ENCODE measurements at places on chromosomes 1 and 21.

DNA sequence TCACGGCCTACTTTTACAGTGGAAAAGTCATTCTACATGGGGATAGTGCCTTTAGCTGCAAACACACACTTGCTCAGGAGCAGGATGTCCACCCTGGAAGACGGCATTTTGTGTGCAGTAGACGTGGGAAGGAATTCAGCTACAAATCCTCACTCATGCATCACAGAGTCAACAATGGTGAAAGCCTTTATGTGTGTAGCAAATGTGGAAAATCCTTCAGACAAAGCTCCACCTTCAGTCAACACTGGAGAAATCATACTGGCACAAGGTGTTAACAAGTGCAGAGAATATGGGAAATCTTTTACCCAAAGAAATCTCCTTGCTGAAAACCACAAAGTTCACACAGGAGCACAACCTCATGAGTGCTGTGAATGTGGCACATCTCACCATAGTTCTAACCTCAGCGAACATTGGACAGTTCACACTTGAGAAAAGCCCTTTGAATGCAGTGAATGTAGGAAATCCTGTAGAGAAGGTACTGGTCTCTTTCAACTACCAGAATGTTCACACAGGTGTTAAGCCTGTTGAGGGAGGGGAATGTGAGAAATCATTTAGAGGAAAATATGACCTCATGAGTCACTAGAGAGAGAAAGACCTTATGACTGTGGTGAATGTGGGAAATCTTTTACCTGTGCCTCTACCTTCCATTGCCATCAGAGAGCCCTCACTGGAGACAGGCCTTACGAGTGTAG is 101.8 kb downstream of the PTGS2 start:
- DNase-seq, result no peak

DNA sequence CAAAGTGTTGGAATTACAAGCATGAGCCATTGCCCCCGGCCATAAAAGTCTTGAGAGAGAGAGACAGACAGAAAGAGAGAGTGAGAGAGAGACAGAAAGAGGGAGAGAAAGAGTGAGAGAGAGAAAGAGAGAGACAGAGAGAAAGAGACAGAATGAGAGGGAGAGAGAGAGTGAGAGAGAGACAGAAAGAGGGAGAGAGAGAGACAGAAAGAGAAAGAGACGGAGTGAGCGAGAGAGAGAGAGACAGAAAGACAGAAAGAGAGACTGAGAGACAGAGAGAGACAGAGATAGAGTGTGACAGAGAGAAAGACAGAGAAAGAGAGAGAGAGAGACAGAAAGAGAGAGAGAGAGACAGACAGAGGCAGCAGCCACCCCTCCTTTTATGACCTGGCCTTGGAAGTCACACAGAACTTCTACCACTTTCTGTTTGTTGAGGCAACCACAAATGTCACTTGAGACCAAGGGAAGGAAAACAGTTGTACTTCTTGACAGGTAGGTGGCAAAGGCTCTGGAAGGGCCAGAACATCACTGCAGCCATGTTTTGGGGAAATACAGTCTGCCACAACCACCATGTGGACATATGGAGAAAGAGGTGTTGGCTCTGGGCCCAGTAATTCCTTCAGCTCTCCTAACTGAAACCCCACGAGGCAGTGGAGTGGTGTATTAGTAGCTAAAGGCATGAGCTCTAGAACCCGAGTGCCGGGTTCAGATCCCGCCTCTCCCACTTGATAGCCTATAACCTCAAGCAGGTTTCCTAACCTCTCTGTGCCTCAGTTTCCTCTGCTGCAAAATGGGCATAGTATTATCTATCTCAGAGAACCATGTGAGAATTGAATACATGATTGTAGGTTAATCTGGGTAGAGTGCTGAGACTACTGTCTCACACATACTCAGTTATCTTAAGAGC is 50.6 kb downstream of the TNFRSF8 start:
- DNase-seq, result peak; percentile 26

DNA sequence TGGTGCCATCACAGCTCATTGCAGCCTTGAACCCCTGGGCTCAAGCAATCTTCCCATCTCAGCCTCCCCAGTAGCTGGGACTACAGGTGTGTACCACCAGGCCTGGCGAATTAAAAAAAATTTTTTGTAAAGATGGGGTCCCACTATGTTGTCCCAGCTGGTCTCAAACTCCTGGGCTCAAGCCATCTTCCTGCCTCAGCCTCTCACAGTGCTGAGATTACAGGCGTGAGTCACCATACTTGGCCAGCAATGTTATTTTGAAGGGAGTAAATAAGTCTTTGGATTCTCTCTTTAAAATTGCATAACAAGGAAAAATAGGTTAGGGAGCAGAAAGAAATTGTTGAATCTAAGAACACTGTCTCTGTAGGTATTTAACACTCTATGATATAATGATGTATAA is 111.3 kb downstream of the RPS6KC1 start:
- DNase-seq, result peak; percentile 62

- DNase-seq, result no peak
Observed at GRCh38 chr1:113109908-113110554, 37.0 kb downstream of the LRIG2 start.

GRCh38 chr1:41418857-41419583 is 57.8 kb downstream of the FOXO6 start:
- DNase-seq, result peak; percentile 95

- DNase-seq, result no peak
Observed at GRCh38 chr1:82110366-82111254, 309.9 kb downstream of the ADGRL2 start.

DNA sequence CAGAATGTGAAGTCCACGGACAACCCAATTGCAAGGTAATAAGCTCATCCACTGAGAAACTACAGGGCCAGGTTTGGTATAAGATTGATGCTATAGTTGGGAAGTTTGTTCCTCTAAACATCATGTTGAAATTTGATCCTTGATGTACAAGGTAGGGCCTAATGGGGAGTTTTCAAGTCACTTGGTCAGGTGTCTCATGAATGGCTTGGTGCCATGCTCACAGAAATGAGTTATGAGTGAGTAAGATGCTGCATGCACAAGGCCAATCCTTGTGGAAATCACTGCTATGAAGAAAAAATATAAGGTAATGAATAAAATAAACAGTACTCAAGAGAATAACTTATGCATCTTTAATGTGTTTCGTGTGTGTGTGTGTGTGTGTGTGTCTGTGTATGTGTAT is 1891.2 kb downstream of the NCAM2 start:
- DNase-seq, result no peak

DNA sequence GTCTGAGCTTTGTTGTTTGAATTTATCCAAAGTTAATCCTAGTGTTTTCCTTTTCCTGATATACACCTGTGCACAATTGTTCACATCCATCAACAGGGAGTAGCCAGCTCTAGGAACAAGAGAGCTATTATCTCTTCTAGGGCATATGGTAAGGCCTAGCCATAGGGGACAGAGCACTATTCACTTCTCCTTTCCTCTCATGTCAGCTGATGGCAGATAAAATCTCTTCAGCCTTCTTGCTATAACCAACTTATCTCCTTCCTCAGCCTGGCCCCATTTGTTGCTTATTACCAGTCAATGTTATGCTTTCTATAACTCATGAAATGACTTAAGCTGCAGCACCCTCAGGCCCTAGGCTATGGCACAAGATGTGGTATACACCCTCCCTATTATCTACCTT is 38.9 kb downstream of the PATJ start:
- no peak for DNase-seq

DNA sequence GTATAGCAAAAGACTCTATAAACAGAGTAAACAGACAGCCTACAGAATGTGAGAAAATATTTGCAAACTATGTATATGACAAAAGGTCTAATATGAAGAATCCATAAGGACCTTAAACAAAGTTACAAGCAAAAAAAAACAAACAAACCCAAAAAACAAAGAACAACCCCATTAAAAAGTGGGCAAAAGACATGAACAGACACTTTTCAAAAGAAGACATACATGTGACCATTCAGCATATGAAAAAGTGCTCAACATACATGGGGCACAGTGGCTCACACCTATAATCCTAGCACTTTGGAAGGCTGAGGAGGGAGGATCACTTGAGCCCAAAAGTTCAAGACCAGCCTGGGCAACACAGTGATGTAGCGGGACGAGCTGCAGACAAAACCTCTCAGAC is 17.9 kb upstream of the OR2B11 start:
- no peak for DNase-seq

- no peak for DNase-seq
Observed at GRCh38 chr1:219433496-219434131, 179.3 kb downstream of the ZC3H11B start.

DNA sequence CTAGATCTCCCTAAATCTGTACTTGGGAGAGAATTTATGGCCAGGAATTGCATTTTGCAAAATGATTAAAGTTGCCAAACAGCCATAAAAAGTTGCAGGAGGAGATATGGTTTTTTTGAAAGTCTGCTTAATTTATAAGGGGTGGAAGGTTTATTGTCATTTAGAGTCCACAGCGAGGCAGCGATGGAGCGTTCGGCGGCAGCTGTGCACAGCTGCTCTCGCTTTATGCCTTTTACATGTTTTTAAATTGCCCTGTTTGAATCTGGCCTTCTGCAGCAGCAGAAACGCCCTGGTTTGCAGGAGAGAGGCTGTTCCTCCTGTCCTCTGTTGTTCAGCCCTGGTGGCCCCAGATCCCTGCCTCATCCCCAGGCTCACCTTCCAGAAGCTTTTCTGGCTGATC is 144.9 kb upstream of the POU3F1 start:
- DNase-seq, result no peak

GRCh38 chr1:76121850-76122249 is 47.3 kb downstream of the ST6GALNAC3 start:
- no peak for DNase-seq

DNA sequence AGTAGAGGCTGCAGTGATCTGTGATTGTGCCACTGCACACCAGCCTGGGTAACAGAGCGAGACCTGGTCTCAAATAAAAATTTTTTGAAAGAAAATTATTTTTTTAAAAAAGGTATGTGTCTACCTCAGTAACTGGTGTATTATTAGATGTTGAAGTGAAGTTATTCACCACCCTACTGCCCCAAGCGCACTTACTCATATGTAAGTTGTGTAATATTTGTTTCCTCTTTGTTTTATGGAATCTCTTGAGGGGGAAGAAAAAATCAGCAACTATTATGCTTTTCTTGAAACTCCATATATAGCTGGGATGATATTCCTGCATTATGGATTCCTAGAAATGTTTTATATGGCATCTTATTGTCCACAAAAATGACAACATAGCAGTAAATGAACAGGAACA is 21.3 kb downstream of the RBM15 start:
- DNase-seq, result no peak

- no peak for DNase-seq
Observed at GRCh38 chr1:119160866-119161265, 20.4 kb upstream of the WARS2 start.

GRCh38 chr1:198734323-198735008 is 95.6 kb downstream of the PTPRC start:
- DNase-seq, result no peak

GRCh38 chr1:232292239-232292638 is 337.7 kb downstream of the SIPA1L2 start:
- no peak for DNase-seq

GRCh38 chr1:86705665-86705985 is 1.2 kb downstream of the SH3GLB1 start:
- no peak for DNase-seq

GRCh38 chr1:109389638-109390341 is 7.9 kb downstream of the SORT1 start:
- DNase-seq, result no peak

- DNase-seq, result peak; percentile 73
Observed at GRCh38 chr1:223887747-223888418, 42.1 kb upstream of the TP53BP2 start.

- no peak for DNase-seq
Observed at GRCh38 chr1:147167365-147167764, 4.9 kb downstream of the PRKAB2 start.

GRCh38 chr1:217090060-217090911 is 367.1 kb upstream of the ESRRG start:
- no peak for DNase-seq

GRCh38 chr1:29305943-29306342 is 69.6 kb downstream of the PTPRU start:
- peak; percentile 59 for DNase-seq

DNA sequence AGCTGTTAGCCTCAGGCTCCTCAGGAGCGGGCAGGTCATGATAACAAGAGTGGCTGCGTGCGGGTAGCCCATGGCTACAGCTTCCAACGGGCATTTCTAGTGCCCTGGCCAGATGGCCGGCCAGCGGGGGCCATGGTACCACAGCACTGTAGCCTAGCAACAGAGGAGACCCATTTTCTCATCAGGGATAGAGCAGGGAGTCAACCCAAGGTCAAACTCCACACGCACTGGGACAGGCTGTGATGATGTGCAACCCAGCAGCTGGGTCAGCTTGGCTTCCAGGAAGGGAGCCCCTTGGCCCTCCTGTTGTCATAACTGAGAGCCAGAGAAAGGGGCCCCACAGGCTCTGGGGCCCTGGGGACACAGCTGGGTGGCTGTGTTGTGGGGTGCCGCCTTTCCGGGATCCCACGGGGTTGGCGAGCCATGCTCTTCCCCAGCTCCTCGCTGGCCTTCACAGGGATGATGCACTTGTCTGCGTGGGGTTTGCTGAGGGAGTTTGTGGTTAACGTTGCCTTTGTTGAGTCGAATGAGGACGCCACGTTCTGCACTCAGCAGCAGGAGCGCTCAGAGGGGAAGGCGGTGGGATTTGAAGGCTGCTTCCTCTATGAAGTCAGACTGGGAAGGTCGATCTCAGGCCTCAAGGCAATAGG is 46.3 kb downstream of the COL18A1 start:
- DNase-seq, result peak; percentile 33

- DNase-seq, result no peak
Observed at GRCh38 chr1:99472893-99473292, 173.0 kb upstream of the PALMD start.

GRCh38 chr1:206679738-206680211 is 4.9 kb upstream of the MAPKAPK2 start:
- no peak for DNase-seq

- peak; percentile 51 for DNase-seq
Observed at GRCh38 chr1:3998086-3998485, 98.0 kb upstream of the C1orf174 start.

GRCh38 chr1:151314137-151314875 is 12.9 kb downstream of the PI4KB start:
- DNase-seq, result peak; percentile 93

DNA sequence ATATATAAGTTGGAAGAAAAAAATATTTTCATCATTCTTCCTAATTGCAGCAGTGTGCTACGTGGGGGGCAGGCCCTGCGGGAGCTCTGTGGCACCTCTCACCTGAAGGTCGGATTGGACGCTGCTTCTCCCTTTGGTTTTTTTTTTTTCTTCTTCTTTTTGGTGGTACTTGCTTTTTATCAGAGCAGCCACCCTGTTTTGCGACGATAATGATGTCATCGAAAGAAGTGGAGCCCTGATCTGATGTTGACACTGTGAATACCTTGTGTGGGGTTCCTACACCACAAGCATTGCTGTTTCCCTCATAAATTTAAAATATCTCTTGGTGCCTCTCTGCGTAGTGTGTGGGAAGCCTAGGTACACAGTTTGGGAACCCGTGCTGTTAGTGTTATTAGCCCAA is 5.5 kb downstream of the TRAPPC10 start:
- DNase-seq, result peak; percentile 27

GRCh38 chr1:58904299-58905125 is 120.7 kb upstream of the JUN start:
- no peak for DNase-seq

DNA sequence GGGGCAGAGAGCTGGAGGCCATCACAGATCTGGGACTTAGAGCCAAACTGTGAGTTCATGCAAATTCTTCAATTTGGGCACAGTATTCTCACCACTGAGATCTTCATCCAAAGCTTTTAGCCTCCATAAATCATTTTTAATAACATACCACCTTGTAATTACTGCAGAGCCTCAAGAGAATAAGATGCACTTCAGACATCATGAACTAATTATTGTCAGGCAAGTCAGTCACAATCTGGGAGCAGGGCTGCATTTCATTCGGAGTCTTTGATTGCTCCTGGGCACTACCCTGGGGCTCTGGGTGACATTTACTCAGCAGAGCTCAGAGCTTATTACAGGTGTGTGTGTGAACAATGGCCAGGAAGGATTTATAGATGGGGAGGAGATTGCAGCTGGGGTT is 623.7 kb downstream of the PTPRU start:
- no peak for DNase-seq
